ENCODE measurements at places on chromosomes 7 and 10. TPM values are rescaled to one million over a fixed set of nuclear protein-coding genes. Genes with fewer than 3 reads are reported as not detected.

ATOH7 gene
- total RNA-seq, result not detected

FAM25C gene
- not detected for total RNA-seq

GRCh38 chr10:116719804-116720203 is 22.6 kb downstream of the HSPA12A start:
- DNase-seq, result no peak
- H3K27ac ChIP-seq, result no peak overlapping the region
- no peak overlapping the region for H3K4me3 ChIP-seq
- no peaks in the 10 kb centered on the region for H3K27me3 ChIP-seq
- peaks cover 7% of the 10 kb centered on the region for H3K4me1 ChIP-seq

DNA sequence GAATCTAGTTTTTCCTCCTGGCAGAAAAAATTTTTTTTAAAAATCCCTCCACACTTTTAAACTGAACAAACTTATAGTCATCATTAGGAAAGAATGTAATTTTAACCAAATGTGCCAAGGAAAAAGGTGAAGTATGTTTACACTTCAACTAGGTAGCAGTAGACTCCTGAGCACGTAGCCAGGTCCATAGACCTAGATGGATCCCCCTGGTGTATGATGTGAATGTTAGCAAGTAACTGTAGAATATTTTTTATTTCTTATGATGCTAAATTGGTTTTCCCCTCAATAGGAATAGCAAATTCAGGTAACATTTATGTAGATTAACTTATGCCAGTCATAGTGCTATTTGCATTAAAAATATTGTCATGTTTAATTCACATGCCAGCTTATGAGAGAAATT is 19.6 kb downstream of the CABCOCO1 start:
- DNase-seq, result no peak
- H3K4me1 ChIP-seq, result no peaks in the 10 kb centered on the region
- H3K27me3 ChIP-seq, result no peaks in the 10 kb centered on the region
- no peak overlapping the region for H3K27ac ChIP-seq
- H3K36me3 ChIP-seq, result no peaks in the 10 kb centered on the region
- no peak overlapping the region for H3K4me3 ChIP-seq

- no peaks in the 10 kb centered on the region for H3K27me3 ChIP-seq
- no peak overlapping the region for H3K4me3 ChIP-seq
- no peaks in the 10 kb centered on the region for H3K4me1 ChIP-seq
- no peaks in the 10 kb centered on the region for H3K36me3 ChIP-seq
- no peak for DNase-seq
- no peak overlapping the region for H3K27ac ChIP-seq
These were observed 148.8 kb downstream of the SNX10 start for GRCh38 chr7:26440233-26441001.

DNA sequence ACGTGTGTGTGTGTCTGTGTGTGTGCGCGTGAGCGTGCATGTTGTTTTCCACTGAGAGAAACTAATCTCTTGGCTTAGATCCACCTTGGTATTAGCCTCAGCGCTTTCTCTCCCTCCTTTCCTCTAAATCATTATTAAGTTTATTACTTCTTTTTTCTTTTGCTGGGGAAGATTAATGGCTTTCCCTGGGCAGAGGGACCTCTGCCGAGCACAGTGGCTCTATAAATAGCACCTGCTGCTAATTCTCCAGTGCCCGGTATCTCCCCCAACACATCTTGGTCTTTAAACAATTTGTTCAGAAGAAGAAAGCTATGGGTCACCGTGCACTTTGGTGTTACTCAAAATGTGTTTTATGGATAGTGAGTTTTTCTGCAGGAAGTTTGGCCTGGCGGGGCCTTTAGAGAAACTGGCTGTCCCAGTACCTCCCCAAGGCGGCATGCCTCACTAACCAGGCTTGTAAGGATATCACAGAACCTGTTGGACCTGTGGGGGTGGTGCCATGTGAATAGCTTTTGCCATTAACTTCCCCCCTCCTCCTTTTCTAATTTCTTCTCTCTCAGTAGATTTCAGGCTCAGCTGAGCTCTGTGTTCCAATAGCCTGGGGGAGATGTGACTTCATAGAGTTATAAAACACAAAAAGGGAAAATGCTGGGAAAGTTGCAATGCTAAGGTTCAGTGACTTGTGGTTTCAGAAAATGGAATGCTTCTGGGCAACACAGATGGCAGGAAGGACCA is 70.1 kb upstream of the RAB11FIP2 start:
- H3K27ac ChIP-seq, result no peak overlapping the region
- DNase-seq, result no peak
- no peaks in the 10 kb centered on the region for H3K4me1 ChIP-seq
- H3K4me3 ChIP-seq, result no peak overlapping the region

DNA sequence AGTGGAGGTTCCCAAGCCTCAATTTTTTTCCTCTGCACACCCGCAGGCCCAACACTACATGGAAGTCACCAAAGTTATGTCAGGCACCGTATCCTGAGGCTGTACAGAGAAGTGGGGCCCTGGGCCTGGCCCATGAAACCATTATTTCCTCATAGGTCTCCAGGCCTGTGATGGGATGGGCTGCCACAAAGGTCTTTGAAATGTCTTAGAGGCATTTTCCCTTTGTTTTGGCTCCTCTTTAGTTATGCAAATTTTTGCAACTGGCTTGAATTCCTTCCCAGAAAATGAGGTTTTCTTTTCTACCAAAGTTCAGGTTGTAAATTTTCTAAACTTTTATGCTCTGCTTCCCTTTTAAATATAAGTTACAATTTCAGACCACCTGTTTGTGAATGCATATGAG is 365.2 kb downstream of the HGF start:
- no peak for DNase-seq
- H3K4me1 ChIP-seq, result no peaks in the 10 kb centered on the region
- H3K27ac ChIP-seq, result no peak overlapping the region
- no peaks in the 10 kb centered on the region for H3K27me3 ChIP-seq

All from right lobe of liver (tissue), 6 donors.